ENCODE measurements at places on chromosomes 1 and 21.

DNA sequence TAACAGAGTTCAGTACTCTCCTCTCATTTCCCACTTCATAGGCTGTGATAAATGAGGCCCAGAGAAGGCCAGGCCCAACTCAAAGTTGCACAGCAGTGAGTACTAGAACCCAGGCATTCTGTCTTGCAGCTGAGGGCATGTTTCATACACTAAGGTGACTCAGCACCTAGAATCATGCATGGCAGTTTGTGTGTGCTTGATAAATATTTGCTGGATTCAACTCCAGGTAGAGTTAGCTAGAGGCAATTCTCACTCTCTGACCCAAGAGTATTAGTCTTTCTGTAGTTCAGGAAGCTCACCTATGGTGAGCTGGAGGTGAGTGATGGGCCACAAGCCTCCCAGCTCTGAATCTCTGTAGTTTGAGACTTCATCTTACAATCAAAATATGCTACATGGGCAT lies 10.7 kb downstream of the NKAIN1 start:
- no peak for DNase-seq

GRCh38 chr1:30277911-30278310 lies 445.5 kb downstream of the MATN1 start:
- DNase-seq = no peak

GRCh38 chr1:200437556-200438203 lies 27.8 kb upstream of the ZNF281 start:
- DNase-seq = no peak

DNA sequence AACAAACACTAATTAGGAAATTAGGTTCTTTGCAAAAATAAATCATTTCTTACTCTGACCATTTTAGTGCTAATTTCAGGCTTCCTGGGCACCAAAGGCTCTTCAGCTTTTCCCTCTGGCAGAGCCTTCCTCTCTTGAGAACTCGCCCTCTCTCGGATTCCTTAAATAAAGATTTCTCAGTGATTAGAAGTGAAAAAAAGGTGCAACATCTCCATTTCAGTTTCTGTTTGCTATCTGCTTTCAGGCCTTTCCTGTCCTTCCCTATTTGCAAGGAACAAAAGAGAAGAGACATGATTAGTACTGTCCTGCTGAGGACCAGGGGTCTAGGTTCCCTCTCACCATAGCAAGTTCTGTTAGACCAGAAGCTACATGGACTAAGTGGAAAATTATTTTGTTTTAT lies 27.8 kb upstream of the CACYBP start:
- no peak for DNase-seq
